ENCODE measurements at places on chromosomes 7 and 10.

- no peak for DNase-seq
Observed at GRCh38 chr10:46084321-46085165, 38.5 kb upstream of the MSMB start.

DNA sequence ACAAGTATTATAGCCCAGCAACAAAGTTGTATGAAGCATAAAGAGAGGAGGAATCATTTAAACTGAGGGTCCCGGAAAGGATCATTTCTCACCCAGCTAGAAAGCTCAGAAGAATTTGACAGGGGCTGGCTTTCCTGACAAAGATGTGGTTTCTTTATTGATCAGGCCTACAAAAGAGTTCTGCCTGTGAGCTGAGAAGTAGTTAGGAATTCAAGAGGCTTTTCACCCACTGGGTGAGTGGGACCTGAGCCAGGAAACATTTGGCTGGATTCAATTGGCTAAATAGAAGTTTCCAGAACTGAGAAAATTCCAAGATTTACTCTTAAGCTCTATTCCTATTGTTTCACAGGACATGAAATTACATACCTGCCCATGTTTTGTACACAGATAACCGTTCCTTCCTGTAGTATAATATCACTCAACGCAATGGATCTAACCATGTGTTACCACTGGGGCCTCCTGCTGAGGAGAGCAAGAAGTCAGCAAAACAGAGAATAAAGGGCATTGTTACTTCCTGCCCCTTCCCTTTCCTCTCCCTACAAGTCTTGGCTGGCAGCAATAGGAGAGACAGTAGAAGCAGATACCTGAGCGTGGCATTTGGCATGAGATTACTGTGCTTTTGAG is 53.9 kb upstream of the PAPSS2 start:
- DNase-seq, result no peak

DNA sequence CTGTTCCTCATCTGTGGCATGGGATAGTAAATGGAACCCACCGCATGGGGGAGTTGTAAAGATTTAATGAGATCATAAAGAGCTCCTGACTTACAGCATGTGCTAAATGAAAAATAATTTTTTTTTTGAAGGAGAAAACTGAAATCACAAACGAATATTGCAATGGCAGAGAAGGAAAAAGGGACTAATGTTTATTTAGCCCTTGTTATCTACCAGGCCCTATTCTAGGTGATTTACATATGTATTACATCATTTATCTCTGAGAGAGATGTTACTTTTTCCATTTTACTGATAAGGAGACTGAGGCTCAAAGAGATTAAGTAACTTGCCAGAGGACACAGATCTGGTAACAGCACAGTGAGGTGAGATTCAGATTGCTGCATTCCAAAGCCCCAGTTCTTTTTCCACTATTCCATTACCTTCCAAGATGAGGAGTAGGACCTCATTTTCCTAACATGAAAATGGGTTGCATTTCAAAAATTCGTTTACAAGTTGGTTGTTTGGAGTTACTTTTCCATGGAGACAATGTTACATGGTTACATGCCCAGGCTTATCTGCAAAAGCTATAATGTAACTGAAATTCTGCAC is 28.6 kb downstream of the VCL start:
- DNase-seq, result no peak

DNA sequence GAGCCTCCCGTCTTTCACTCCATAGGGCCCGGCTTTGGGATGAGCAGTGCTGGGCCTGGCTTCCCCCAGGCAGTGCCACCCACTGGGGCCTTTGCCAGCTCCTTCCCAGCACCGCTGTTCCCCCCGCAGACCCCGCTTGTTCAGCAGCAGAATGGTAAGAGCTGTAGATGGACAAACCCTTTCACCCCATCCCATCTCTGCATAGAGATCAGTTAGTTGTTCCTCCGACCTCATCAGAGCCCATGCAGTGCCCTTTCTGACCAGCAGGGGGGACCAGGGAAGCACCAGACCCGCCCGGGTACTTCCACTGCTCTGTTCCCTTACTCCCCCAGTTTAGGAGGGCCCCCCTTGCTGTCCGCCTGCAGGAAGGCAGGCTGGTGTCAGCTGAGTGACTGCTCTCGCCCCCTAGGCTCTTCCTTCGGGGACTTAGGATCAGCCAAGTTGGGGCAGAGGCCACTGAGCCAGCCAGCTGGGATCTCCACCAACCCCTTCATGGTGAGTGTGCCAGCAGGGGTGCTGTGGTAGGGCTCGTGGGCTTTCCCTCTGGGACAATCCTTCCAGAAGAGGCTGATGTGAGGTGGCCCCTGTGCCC is 9.8 kb downstream of the SAP25 start:
- DNase-seq, result peak; percentile 83

GRCh38 chr10:103564116-103564501 is 70.6 kb downstream of the NEURL1 start:
- DNase-seq, result no peak

DNA sequence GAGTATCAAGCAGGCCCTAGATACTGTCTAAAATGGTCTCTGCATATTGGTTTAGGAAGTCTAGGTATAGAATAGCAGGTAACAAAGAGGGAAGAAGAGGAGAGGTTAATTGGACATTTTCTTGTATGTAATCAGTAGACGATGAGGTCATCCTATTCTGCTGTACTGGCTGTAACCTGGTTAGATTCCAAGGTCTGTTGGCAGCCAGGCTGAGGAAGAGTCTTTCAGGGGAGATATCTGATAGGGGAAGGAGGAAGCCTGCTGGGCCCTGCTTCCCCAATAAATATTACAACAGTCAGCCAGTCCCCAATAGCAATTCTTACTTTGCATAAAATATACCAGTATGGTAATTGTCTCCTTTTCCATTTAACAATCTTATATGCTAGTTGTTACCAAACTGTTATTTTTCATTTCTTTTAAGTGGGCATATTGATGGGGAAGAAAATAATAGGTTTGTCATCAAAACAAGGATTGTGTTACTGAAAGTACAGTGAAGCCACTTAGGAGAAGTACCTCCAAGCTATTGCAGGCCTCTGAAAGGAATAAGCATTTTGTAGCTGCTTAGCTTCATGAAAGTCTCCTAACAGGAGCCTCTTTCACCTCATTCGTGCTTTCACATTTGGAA is 186.4 kb downstream of the LRRC4 start:
- DNase-seq, result no peak

DNA sequence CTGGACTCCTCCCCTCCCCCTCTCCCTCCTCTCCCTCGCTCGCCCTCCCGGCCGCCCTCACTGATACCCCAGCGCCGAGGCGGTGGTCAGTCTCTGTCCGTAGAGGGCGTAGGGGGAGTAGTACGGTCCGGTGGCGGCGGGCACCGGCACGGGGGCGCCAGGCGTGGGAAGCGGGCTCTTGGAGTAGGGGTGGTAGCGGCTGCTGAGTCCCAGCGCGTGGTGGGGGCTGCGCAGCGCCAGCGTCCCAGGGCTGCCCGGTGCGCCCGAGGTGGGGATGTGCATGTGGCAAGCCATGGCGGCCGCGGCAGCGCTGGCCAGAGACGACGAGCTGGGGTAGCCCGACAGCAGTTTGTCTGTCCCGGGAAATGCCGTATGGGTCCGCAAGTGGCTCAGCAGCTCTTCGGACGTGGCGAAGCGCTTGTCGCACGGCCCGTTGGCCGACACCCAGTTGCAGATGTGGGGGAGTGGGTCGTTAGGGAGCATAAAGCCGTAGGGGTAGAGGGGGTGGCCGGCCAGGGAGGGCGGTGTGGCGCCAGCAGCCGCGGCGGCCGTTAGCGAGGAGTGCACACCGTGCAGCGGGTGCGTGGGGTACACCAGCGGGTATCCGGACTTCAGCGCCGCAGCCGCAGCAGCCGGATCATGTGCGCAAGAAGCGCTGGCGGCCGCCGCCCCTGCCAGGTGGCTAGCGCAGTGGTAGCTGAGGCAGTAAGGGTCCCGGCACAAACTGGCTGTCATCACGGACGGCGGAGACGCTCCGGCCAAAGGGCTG is 2.7 kb downstream of the ZNF503 start:
- DNase-seq, result no peak

GRCh38 chr10:111984057-111984456 is 199.5 kb downstream of the GPAM start:
- DNase-seq, result no peak

GRCh38 chr7:38482521-38482920 is 148.7 kb downstream of the AMPH start:
- no peak for DNase-seq

Measured in GM20000 (cell line).